Sciatic nerve (tissue), 2 donors: ENCODE measurements at places on chromosomes 3 and 15. TPM values are rescaled to one million over a fixed set of nuclear protein-coding genes. Genes with fewer than 3 reads are reported as not detected.

DNA sequence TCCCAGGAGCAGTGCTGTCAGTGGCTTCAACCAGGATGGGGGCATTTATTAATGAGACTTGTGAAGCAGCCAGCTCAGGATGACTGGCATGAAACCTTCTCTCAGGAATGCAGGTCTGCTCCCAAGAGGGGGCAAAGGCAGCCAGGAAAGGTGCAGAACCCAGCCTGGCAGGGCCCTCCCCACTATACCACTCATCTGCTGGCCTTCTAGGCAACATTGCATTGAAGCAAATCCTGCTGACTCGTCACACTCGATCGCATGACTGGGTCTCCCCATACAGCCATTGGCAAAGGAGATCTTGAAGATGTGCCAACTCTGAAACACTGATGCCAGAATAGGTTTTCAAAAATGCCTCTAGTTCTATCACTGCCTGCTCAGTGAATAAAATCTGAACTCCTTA, 65.7 kb upstream of the CMTM7 start:
- no peak for DNase-seq

- no peak for DNase-seq
These were observed 5.1 kb downstream of the LINGO1 start for GRCh38 chr15:77627581-77627980.

DNA sequence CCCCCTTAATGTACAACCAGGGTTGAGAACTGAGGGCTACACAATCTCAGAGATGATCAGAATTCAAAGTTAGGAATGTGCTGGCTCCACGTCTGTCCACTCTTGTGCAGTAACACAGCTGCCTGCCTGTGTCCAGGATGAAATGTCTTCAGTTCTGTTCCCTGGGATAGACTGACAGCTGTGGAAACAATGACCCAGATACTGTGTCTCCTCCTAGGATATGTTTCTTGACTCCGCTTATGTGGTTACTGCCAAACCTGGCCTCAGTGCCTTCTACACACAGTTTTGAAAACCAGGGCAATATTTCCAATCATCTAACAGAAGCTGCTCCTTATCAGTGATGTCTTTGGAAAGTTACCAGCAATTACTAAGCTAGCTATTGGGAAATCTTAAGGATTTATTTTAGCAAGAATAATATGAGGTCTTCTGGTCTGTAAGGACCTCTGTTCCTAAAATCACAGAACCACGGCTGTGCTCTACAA, 67.6 kb downstream of the NOX5 start:
- DNase-seq: no peak

DNA sequence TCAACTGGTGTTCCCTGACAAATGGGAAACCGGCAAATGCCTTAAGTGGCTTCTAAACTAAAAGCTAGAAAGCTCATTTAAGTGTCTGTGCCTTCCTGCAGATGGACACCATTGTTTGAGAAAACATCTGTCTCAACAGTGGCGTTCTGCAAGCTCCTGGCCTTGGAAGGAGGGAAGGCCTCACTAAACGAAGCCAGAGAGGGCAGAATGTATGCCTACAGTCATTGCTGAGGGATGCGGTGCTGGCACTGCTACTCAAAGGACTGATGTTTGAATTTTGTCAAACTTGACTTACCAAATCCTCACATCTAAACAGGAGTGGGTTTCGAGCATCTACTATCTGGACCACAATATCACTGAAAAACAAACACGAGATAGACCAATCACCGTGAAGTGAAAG, 12.2 kb downstream of the LSG1 start:
- no peak for DNase-seq

- no peak for DNase-seq
These were observed 51.5 kb downstream of the KATNBL1 start for GRCh38 chr15:34158355-34158754.

DNA sequence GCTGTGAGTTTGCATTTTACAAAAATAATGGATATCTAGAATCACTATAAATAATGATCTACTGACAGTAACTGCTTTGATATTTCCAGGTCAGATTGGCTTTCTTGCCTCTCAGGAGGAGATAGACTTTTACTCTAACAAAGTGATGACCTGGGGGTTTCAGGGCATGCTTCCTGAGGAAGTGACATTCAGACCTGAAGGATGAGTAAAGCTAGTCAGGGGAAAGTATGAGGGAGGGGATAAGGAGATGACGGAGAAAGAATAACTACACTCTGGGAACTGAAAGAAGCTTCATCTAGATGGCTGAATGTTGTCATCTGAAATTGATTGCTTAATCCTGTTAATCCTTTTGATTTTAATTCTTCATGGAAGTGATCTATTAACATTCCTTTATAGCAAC, 32.2 kb downstream of the ARMC8 start:
- DNase-seq: no peak

The B3GNT5 gene
- total RNA-seq: 30.3 TPM

The MORC1 gene
- not detected for total RNA-seq

The FBXO40 gene
- not detected for total RNA-seq

The CYP8B1 gene
- not detected for total RNA-seq

The ITGA11 gene
- total RNA-seq: 10.3 TPM
